ENCODE measurements at places on chromosomes 1 and 21.
A peak's percentile ranks its signal among the peaks of the same experiment; 100 is the strongest.

DNA sequence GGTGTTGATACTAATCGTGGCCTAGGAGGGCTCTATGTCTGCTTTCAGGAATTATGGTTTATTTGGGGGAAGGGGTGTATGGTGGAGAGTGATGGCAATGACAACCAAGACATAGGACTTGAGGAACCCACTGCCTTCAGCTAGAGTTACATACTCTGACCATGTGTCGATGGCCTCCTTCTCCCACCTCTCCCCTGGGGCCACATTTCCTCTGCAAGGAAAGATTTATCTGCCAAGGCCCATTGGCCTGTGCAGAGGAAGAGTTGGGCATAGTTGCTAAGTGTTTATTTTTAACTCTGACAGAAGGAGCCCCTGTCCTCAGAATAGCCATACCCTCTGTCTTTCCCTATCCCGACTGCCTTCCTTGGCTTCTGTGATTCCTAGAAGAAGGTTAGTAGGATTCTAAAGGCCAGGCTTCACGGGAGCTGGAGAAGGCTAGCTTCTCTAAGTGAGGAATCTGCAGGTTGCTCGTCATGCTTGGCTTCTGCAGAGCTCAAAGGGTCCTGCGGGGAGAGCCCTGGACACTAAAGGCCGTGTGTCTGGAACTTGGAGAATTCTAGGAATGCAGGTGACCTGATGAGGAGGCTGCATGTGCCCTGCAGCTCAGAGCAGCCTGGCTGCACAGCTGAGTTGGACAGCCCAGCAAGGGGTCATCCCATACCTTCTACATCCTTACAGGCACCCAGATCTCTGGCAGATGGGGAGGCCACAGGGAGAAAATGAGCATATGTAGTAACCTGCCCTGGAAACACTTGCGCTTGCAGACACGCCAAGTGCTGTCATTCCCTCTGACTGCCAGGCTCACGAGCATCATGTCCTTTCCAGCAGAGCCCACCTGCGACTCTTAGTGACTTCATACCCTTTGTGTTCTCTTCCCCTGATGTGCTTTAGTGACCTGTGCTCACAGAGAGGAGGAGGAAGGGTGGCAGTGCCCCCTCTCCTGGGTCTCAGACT lies 9.7 kb downstream of the MAPKAPK2 start:
- no peak for DNase-seq

GRCh38 chr1:12356004-12356890 lies 126.4 kb downstream of the VPS13D start:
- peak; percentile 39 for DNase-seq

DNA sequence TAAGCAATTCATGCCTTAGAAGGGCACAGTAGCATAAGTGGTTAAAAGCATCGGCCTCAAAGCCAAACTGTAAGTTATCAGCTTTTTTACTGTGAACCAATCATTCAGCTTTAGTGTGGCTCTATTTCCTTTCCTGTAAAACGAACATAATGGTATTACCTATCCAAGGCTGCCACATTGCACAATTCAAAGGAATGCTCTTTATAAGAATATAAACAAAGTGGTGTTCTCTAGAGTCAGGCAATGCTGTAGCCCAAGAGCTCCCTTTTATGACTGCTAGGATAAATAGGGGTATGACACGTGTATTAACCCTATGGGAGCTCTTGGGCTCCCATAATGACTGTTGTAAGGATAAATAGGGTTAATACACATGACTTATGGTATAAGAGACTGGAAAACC lies 25.4 kb downstream of the INTS7 start:
- DNase-seq: no peak

- peak; percentile 16 for DNase-seq
Observed at GRCh38 chr1:28934676-28935075, 20.3 kb downstream of the EPB41 start.

DNA sequence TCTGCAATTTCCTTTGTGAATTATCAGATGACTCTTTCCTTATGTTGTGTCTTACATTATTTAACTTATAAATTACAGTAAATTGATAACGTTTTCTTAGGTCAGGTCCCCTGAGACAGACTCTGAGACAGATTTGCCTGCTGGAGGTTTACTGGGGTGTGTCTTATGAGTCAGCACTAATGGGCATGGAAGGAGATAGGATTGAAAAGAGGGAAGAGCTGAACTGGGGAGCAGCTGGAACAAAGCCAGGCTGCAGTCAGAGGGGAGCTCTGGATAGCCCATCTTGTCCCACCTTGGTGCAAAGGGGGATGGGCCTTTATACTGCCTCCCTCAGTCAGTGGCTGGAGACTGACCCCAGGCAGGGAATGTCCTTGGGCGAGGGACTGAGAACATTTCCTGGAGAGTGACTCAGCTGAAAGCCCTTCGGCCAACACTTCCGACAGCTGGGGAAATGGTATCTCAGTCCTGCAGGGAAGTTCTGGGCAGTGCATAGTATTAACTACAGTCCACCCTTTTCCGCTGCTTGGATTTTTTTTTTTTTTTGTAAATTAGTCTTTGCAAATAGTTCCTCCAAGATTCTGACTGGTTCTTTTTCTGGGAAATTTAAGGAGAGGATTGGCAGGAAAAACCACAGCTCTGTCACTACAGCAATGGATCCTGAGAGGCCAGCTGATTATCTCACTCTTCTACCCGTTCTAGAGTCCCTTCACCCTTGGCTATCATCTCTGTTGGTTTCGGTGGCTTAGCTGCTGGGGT lies 39.1 kb upstream of the CDC42BPA start:
- peak; percentile 84 for DNase-seq

DNA sequence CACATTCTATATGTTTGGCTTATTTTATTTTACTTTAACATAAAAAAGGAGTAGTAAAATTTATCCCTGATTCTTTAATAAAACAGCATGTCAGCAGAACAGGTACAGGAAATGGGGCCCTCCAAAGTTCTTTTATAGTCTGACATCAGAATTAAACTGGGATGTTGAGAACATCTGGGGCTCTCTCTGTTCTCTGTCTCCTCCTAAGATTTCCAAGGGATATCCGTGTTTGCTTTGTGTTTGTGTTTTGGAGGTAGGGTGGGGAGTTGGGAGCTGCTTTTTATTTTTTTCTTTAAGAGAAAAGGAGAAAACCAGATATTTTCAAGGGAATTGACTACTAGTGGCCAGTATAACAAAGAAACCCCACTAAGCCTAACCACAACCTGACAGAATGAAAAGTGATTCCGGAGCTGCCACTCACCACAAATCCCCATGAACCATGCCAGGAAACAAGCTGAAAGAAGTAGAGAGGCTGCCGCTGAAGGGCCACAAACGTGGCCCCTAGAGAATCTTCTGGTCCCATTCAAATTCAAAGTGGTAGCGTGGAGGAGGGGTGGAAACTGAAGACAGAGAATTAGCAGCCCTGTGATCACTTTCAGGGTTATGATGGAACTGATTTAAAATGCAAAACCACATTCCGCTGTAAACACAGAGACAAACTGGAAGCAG lies 369.6 kb upstream of the ADGRL2 start:
- peak; percentile 42 for DNase-seq

DNA sequence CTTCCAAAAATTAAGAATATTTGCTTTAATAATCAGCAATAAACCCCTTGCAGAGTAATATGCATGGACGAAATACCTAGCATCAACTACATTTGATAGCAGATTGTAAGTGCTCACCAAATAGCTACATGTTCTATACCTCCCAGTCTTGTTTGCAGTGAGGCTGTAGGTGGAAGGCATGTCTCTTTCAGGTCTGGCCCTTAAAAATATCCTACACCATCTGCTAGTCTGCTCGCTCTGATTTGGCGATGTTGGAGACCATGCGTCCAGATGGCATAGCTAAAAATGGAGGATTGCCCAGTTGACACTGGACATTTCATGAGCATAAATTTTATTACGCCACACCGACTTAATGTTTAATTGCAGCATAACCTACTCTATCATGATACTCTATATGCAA lies 47.1 kb downstream of the SSX2IP start:
- no peak for DNase-seq

GRCh38 chr1:156598731-156599432 lies 2.4 kb downstream of the GPATCH4 start:
- no peak for DNase-seq

- no peak for DNase-seq
Observed at GRCh38 chr1:36807262-36807661, 227.1 kb downstream of the GRIK3 start.

DNA sequence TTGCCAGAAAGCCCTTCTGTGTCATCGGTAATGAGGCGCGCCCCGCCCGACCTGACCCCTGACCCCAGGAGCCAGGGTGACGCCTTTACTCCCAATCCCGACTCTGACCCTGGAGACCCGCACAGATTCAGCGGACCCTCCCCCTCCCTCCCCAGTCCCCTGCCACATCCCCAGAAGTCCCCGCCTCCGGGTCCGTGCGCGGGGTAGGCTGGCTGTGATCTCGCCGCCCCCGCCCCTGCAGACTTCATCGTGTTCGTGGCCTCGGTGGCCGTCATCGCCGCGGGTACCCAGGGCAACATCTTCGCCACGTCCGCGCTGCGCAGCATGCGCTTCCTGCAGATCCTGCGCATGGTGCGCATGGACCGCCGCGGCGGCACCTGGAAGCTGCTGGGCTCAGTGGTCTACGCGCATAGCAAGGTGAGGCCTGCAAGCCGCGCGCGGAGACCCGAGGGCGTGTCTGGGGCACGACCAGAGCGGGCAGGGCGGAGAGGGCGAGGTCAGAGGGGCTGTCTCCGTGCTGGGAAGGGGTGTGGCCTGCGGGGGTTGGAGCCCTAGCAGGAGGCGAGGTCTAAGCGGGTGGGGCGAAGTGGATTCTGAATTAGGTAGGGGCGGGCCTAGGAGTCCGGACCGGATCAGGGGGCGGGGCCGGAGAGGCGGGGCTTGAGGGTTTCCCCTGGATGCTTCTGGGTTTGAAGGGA lies 34.8 kb downstream of the KCNQ4 start:
- DNase-seq: peak; percentile 24

DNA sequence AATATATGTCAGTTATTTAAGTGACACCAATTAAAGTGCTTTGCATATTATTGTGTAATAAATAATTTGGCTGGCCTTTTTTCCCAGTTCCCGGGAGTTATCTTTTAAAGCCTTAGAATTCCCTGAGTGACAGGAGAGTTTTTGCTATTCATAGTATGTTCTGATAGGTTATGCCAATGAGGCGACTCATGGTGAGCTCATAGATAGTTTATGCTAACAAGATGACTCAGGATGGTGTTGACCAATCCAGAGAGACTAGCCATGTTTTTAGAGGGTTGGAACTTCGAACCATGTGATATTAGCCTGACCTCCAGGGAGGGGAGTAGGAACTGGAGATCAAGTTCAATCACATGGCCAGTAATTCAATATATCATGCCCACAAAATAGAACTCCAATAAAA lies 310.8 kb downstream of the USP25 start:
- DNase-seq: peak; percentile 34

DNA sequence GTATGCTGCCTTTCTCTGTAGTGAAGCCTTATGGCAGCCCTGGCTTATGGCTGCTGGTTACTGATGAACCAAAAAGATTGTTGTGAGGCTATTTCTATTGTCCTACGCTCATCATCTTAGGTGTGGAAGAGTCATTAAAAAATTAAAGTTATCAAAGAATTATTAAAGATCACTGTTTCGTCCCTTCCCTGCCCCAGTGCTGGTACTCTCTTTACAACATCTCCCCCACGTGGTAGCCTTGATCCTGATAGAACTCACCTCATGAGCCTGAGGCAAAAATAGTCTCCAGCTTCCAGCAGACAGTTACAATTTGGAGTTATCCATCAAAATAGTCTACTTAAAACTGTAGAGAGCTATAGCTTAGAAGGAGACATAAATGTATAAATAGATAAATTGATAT lies 201.5 kb downstream of the S1PR1 start:
- DNase-seq: peak; percentile 4

DNA sequence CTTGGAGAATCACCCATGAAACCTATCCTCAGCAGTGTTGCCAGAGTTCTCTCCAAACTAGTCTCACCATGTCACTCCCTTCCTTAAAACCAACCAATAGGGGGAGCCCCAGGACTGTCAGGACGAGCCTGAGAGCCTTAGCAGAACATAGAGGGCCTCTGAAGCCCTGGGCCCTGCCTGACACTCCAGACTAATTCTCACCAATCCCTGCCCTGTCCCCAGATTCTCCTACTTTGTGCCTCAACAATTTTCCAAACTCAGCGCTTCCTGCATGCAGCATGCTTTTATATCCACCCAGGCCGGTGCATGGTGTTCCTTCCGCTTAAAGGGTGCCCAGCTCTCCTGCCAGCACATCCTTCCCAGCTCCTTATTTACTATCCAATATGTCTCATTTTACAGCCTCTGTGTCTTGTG lies 42.7 kb downstream of the HSD3B1 start:
- peak; percentile 67 for DNase-seq

GRCh38 chr21:40952551-40953323 lies 105.8 kb upstream of the DSCAM start:
- DNase-seq: no peak

DNA sequence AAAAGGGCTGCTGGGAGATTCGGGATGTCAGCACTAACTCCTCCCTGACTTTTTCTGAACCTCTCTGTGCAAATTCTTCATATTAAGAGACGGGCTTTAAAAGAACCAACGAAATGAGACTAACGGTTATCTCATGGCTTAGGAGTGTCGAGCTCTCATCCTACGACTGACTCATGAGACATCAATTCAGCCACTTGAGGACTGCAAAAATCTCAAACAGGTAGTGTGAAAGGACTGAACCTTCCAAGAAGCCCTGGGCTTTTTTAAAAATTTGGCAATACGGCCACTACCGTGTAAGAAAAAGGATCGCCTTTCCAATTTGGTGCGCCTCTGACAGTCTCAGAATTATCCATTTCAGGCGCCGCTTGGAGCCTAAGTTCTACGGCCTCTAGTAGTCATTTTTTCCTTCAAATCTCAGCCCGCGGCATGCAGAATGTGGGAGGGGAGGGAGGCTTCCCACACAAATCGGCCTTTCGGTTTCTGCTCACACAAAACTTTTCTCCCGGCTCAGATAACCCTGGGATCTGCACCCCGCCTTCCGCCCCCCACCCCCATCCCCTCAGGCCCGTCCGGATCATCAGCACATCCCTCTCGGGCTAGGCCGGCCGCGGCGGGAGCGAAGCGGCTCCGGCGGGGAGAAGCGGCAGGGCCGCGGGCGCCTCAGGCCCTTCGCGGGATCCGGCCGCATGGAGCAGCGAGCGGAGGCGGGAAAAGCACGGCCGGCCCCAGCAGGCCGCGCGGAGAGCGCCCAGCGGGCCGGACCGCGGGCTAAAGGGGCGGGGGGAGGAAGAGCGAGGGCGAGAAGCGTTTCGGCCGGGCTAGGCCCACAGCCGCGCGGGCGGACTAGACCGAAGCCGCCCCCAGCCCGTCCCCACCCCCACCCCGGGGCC lies 618 bp downstream of the HNRNPR start:
- DNase-seq: peak; percentile 91

- no peak for DNase-seq
Observed at GRCh38 chr1:157124855-157125254, 13.3 kb downstream of the ETV3 start.

DNA sequence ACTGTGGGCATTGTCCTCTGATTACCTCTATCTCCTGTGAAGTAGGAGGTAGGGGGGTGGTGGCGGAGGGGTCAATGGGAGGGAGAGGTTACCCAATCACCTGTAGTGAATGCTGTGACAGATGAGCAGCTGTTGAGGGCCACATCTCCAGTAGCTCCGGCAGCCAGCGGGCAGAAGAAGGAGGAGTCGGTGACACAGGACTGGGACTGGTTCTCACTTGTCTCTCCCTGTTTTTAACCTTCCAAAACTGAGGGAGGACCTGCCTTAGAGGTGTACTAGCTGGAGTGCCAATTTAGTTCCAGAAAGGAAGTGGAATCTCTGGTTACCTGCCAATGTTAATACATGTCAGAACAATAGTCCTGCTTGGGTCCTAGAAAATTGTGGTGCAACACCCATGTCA lies 56.2 kb upstream of the ENAH start:
- no peak for DNase-seq
